ENCODE measurements at places on chromosomes 6 and 20.

- DNase-seq: peak; percentile 35
Observed at GRCh38 chr20:18180815-18181214, 43.2 kb downstream of the KAT14 start.

GRCh38 chr6:168333039-168333438 is 13.5 kb upstream of the DACT2 start:
- peak; percentile 81 for DNase-seq

DNA sequence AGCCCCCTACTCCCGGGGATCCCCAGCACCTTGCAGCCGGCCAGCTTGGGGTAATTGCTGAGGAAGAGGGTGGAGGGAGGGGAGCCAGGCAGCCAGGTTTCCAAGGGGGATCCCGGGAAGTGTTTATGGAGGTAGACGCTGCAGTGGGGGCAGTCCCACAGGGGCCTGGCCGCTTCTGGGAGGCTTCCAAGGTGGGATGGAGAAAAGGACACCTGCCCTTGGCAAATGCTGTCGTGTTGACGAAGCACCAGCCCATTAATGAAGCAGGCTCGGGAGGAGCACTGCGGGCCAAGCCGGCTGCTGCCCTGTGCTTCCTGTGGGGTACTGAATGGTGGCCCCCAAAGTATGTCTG is 82.4 kb downstream of the TMEM242 start:
- no peak for DNase-seq

DNA sequence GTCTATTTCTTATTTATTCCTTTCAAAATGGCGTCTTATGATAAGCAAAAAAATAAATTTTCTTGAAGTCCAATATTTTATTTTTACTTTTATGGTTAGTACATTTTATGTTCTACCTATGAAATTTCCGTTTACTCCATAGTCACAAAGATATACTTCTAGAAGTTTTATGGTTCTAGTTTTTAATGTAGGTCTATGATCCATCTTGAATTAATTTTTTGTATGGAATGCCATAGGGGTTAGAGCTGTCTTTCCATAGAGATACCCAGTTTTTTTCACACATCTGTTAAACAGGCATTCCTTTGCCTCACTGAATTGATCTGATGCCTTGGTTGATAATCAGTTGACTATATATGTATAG is 24.9 kb upstream of the ASIP start:
- no peak for DNase-seq

DNA sequence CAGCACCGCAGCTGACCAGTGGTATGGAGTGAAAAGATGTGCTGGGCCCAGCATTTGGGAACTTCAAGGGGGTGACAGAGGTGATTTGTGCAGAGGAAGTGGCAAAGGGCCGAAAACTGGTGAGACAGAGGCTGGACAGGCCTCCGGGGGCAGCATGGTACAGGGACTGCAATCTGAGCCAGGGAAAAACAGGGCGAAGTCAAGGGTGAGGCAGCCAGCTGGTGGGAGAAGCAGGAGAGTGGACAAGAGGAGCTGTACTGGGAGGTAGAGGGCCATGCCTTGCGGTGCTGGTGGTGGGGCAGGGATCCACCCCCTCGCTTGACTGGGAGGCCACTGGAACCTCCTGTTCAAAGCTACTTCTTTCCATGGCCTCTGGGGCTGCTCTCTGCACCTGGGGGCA is 7.3 kb upstream of the GFRA4 start:
- no peak for DNase-seq

All from small intestine (tissue), 16 donors.